GM04503 (cell line): ENCODE measurements at places on chromosomes 6 and 20.

DNA sequence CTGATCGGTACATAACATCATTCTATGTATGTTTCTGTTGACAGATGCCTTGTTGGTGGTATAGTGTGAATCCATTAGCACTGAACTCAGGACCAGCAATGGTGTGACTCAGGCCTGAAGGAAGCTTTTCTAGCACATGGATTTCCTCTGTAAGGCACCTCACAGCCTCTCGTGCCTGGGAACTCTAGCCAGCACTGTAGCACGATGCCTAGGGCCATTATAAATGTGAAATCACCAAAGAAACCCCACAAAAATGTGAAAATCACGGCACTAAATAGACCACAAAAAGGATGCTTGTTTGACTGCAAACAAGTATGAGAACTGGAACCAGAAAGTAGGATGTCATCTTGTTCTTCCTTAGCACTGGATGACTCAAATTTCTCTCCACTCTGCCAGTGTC, 63.7 kb upstream of the NKX2-2 start:
- DNase-seq, result no peak

GRCh38 chr6:124330197-124330596, 526.5 kb downstream of the NKAIN2 start:
- DNase-seq, result no peak

- DNase-seq, result no peak
Observed at GRCh38 chr20:46111028-46111835, 6.9 kb upstream of the CD40 start.

GRCh38 chr6:162200945-162201690, 526.4 kb downstream of the PRKN start:
- no peak for DNase-seq

DNA sequence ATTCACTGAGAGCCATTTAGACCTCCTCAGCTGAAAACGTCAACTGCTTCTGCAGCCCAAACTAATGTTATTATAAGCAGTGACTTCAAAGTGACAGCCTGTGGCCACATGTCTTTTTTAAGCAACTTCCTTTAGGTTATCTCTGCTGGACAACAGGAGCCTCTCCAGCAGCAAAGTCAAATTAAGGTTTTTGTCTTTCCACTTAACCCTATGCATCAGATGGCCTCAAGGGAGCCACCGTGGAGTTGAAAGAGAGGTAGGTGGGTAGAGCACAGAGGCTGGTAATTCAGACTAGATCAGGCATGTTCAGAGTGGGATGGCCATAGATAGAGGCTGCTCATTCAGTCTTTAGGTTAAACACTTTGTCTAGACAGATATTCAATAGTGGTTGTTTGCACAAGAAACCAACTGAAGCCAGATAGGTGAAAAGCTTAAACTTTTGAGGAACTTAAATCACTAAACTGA, 300.6 kb upstream of the ECI2 start:
- DNase-seq, result no peak

DNA sequence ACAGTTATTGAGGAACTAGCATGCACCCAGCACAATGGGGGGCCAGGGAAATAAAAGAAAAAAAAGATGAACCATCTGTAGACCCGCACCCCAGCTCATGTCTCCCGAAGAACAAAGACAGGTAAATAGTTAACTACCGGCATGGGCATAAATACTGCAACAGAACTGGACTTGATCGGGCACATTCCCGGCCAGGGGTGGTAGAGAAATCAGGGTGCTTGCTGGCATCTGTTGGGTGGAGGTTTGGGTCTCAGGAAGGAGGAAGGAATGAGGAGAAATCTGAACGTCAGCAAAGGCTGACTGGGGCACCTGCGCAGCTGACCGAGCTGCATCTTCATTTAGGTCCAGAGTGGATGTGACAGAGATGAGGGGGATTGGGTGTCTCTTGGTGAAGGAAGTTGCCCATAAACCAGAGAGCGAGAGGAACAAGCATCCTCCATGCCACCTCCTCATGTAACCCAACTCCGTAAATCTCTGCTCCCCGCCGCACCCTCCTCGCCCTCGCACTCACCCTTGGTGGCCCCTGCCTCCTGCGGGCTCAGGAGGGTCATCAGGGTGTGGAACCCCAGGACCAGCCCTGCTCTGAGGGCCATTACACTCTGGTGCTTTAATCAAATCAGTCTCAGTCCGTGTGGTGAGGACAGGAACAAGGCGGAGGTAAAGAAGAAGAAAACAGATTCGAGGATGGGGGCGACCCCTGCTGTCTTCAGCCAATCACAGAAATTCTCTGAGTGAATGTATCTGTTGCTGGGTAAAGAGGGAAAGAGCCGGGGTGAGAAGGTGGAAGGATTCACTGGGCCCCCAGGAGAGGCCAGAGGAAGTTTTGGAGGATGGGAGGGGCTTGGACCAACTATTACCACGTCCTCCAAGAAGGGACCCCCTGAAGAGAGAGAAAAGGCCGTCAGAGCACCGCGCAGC, at the start of gene HLA-DOA:
Gene HLA-DOA, minus strand, starts transcription at position 648 of the 918 bp plus-strand sequence.
- DNase-seq, result no peak

- no peak for DNase-seq
Observed at GRCh38 chr20:9510911-9511310, 3.5 kb upstream of the LAMP5 start.

GRCh38 chr20:38645980-38646858, 44.6 kb downstream of the ARHGAP40 start:
- no peak for DNase-seq

DNA sequence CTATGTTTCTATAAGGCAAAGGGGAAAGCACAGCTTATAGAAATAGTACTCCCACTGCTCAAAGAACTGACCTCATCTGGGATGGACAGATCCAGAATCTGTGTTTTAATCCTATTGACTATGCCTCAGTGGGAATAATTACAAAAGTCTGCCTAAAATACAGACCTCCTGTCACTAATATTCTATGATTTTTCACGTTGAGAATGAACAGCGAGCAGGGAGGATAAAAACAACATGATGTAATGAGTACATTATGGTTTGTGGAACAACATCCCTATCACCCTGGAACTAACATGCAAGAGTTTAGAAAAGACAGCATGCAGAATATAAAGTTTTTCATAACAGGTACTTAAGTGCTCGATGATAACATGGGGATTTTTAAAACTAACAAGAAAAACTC, 53.9 kb downstream of the EPHA7 start:
- no peak for DNase-seq

DNA sequence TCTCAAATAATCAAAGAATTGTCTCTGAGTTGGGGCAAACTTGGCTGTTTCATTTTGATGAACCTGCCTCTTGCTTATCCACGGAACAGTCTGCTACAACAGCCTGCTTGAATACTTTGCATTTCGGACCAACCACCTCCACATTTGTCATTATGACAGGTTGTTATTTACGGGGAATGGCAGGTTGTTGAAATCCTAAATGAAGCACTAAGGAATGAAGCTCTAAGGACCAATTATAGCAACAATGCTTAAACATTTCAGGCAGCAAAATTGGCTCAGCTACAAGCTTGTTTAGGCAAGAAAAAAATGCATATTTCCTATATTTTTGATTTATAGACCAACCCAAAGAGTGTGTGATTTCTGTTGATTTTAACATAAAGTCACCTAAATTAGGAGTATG, 84.5 kb downstream of the MAP3K7 start:
- no peak for DNase-seq
